ENCODE measurements at places on chromosomes 2 and 18.

- DNase-seq = no peak
Measured at GRCh38 chr2:239476757-239477585, 76.2 kb upstream of the HDAC4 start.

GRCh38 chr2:11379558-11379957 lies 35.1 kb upstream of the ROCK2 start:
- no peak for DNase-seq

- no peak for DNase-seq
Measured at GRCh38 chr18:31619291-31619690, 27.6 kb downstream of the TTR start.

DNA sequence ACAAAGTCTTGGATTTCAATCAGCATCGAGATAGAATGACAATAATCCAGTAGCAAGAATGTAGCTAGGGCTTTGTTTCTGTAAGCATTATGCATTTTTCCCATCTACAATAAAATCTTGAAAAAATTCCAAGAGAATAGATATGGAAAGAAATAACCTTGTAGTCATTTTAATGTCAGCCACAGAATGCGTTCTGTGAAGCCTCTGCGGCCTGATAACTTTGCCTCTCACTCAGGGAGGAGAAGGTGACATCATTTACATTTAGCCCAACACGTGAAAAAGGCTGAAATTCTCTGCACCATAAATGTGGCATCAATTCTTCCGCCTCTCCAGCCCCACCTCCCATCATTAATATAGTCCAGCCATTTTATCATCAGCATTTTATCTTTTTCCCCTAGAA lies 19.1 kb upstream of the DYNC1I2 start:
- DNase-seq = no peak

DNA sequence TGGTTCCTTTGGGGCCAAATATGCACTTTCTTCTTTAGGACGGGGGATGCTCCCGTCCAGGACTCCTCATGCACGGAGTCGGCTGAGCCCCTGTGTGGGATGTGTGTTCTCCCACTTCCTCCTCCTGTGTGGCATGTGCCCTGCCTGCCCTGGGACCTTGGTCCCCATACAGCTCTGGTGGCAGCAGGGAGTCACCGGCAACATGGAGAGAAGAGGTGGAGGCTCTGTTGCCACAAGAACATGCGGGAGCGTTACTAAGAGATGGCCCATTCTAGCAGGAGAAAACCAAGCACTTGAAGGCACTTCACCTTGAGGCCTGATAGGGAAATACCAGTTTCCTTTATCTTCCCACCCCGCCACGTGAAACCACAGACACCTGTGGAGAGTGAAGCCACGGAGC lies 98.0 kb downstream of the DDX1 start:
- no peak for DNase-seq

DNA sequence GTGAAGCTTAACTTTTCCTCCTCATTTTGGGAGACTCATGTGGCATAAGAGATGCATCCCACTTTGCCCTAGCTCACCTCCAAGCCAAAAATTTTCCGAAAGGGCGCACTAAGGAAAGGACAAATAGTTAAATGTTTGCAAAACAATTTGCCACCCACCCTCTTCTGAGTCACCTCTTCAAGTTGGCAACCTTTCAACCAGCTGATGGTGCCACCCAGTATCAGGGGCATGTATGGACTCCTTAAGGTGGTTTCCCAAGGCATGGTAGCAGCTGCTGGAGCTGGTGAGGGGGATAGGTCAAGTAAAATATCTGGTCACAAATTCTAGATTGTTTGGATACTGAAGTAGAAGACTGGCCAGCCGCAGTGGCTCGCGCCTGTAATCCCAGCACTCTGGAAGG lies 17.2 kb upstream of the ITGAV start:
- DNase-seq = no peak

GRCh38 chr2:24791452-24791851 lies 1.7 kb downstream of the PTRHD1 start:
- no peak for DNase-seq

DNA sequence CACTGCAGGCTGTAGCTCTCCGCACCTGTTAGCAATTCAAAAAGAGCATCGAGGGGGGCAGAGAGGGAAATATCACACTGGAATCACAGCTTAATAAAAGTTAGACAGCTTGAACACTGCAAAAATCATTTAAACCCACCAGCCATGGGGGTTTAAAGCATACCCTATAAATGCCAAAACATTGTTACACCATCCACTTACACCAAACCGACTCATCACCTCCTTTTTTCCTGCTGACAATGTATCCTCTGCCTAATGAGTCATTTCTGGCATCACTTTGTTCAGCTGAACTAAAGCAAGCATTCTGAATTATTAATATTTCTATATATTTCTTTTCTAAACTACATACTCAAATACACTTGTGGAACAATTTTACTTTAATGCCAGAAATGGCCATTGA lies 21.6 kb downstream of the MC4R start:
- no peak for DNase-seq

GRCh38 chr18:26655525-26656430 lies 107.4 kb upstream of the KCTD1 start:
- no peak for DNase-seq

GRCh38 chr2:144331674-144332355 lies 188.1 kb downstream of the ZEB2 start:
- no peak for DNase-seq

GRCh38 chr2:119574864-119575263 lies 30.6 kb downstream of the CFAP221 start:
- DNase-seq = no peak

DNA sequence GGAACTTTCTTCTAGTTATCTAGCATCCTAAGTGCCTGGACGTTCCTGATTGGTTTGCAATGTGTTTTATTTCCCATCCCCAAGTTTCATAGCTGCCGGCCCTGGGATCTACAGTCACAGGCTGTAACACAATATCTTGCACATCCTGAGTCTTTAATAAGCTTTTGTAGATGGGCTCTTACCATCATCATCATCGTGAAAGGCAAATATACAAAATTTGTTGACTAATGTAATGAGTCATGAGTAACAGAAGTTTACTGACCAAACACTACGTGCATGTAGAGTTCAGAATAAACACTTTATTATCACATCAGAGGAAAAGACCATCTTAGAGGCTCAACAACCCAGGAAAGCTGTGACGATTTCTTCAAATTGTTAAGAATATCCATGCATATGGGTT lies 8.1 kb upstream of the TYMS start:
- DNase-seq = no peak

DNA sequence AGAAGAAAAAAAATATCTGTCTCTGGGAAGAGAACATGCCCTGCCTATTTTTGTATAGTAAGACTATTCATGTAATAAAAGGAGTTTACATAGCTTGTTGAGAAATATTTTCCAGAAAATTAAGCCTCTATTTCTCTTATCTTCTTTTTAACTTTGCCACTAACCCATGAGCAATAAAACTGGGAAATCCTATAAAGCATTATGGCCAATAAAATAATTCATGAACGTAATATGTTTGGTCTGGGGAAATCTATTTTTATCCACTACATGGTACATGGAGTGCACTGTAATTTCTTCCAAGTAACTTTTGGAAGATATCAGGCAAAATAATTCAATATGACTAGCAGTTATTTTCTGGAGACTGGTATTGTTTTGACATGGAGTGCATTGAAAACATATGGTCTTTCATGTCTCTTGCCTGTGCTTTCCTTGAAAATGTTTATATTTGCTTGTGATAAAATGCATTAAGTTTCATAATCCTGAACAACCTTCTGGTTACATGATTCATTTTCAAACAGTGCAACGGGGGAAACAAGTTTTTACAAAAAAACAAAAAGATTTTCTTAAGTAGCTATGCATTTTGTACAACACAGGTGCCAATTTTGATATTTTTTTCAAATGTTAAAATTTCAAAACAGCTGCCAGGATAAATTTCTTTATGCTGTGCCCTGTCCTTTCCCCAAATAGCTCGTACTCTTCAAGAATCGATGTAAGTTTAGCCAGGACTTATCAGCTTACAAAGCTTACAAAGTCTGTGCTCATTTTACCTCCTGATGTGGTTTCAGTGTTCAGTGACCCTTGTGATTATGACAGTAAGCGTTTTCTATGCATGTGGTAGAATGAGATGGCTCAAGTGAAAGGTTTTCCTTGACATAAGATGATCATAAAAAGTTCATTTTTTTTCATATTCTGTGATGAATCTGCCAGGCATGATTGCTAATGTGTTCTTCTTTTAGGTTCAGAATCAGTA lies 194.5 kb downstream of the UBE2E3 start:
- DNase-seq = no peak

GRCh38 chr2:88753833-88754584 lies 62.5 kb downstream of the RPIA start:
- DNase-seq = no peak

GRCh38 chr2:156065912-156066311 lies 266.6 kb downstream of the NR4A2 start:
- no peak for DNase-seq

DNA sequence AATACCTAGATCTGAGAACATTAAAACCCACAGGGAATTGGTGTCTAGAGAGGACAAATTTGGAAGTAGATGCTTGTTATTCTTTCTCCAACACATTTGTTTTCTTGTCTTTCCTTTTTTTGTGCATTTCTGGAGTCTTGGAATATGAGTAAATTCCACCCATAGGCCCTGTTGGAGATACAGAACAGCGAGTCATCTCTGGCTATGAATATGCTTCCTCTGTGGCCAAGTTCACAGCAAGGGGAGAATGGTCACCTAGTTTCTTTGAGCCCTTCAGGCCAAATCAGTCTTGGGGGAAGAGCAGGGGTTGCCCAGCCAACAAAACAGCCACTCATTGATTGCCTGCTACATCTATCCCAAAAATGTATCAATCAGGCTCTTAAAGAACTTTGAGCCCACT lies 31.3 kb downstream of the SP140L start:
- DNase-seq = no peak

DNA sequence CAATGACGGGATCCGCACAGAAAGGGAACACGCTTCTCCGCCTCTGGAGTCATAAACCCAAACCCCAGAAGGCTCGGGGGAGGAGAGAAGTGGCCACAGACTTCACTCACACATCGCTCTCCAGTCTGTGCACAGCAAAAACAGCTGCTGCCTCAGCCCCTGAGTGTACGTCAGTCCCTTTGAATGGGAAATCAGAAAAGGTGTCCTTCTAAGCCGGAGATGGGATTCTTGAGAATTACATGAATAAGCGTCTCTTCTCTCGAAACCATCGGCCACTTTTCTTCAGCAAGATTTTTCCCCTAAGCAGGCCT lies 78.3 kb downstream of the PDCL3 start:
- DNase-seq = no peak

DNA sequence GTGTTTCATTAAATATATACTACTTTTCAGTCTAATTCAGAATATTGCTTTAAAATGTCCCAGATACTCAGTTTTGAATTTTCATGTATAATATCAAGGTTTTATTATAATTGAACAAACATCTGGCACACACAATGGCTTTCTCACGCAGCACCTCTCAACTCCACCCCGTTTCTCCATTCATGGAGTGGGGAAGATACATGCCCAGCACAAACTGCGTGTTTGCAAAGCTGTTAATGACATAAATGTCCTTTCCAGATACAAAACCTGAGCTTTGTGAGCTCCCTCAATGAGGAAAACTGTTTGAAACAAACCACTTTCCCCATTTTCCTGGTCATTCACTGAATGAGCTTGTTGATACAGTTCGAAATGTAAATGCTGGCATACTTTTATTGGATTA lies 150.3 kb upstream of the RASGRP3 start:
- DNase-seq = no peak

GRCh38 chr2:223082706-223083105 lies 30.7 kb downstream of the KCNE4 start:
- no peak for DNase-seq

GRCh38 chr18:60411715-60412114 lies 39.1 kb upstream of the MC4R start:
- DNase-seq = no peak

DNA sequence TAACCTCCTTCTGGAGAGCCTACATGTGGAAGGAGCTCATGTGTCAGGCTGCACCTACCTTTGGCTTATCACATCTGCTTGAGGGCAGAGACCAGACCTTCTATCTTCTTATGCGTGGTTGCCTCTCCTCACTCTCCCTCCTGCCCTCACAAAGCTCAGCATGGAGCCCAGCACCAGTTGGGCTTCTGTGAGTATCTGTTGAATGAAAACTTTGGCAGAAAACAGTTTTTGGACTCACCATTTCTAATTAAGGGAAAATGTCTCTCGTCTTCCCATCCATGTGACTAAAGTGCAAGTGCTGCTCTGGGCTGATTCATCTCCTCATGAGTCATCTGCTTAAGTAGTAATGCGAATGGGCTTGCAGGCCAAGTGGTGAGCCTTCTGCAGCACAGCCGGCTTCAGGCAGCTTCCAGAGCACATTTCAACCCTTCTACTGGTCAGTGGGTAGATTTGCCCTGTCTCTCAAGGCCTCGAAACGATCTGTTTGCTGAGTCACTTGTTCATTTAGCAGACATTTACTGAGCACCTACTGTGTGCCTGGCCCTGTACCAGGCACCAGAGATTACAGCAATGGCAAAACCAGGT lies 102.6 kb downstream of the VSNL1 start:
- DNase-seq = no peak

GRCh38 chr18:8402237-8402636 lies 207.0 kb upstream of the RAB12 start:
- no peak for DNase-seq

DNA sequence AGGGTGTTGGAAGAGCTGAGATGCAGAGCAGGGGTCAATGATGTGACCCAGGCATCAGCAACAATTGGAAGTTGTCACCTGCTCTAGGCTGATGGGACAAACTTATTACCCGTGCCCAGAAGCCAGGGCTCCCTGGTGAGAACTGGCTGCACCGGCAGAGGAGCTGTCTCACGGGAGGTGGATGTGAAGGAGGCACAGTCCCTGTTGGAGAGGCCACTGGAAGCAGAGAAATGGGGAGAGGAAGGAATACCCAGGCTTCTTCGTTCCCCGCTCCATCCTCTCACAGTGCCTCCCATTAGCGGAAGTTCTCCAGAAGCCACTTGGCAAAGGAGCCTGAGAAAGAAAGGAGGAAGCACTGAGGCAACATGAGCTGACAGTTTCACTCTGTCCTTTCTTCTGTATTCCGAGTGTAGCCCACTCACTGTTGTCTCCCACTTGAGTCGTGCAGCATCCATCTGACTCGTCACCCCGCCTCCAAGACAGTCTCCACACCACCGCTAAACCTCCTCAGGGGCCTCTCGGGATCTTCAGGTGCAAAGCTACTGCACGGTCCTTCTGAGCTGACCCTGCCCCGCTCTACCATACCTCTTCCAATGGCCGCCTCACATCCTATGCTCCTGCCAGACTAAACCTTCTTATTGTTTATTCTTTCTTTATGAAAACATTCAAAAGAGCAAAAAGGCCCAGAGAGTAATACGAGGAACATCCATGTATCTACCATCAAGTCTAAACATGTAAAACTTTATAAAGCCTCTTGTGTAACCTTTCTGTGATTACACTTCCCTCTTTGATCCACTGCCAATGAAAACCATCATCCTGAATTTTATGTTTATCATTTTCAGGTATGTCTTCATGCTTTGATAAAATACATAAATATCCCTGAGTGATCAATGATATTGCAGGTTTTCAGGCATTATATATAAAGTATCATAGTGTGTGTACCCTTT lies 19.1 kb upstream of the AFTPH start:
- DNase-seq = no peak

DNA sequence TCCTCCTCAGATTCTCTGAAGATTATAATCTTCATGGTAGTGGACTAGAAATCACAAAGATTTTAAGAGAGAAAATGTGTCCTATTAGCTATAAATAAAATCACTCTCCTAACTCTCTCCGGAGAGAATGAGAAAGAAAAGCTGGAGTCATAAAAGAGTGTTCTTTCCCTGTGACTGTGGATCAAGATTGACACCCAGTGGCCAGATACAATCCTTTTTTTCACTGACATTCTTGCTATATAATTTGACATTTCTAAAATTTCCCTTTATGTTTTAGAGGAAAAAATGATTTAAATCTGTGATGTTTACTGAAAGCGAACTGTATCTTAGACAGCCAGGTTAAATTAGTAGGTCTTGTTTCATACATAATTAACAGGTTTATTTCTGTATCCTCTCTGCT lies 35.4 kb upstream of the LRP2 start:
- DNase-seq = no peak

Measured in natural killer cell treated with Interleukin-12 subunit alpha and Interleukin-12 subunit beta and Interleukin-15 and Interleukin-18, amount 100 ng/mL, for 72 hours (primary cell).